Activated CD4-positive, alpha-beta memory T cell treated with anti-CD3 and anti-CD28 coated beads, Interleukin-2, amount 10 ng/mL, durations not matched to agents 7 days and 5 days (primary cell): ENCODE measurements at places on chromosomes 13 and 19.

DNA sequence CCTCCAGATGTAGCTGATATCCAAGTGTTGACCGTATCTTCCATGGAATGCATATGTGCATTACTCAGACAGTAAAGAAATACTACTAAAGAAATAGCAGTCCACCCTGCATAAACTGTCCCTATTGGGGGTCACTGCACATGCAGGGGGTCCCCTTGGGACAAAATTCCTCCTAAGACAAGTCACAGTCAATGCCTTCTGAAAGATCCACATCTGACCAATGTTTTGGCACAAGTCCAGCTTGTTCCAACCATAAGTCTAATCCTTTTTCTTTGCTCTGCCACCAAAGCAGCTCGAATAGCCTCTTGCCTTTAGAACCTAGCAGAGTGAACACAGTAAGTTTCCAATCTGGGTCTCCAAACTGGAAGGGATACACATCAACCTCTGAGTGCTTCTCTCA, 87.9 kb downstream of the DIAPH3 start:
- no peak for DNase-seq

DNA sequence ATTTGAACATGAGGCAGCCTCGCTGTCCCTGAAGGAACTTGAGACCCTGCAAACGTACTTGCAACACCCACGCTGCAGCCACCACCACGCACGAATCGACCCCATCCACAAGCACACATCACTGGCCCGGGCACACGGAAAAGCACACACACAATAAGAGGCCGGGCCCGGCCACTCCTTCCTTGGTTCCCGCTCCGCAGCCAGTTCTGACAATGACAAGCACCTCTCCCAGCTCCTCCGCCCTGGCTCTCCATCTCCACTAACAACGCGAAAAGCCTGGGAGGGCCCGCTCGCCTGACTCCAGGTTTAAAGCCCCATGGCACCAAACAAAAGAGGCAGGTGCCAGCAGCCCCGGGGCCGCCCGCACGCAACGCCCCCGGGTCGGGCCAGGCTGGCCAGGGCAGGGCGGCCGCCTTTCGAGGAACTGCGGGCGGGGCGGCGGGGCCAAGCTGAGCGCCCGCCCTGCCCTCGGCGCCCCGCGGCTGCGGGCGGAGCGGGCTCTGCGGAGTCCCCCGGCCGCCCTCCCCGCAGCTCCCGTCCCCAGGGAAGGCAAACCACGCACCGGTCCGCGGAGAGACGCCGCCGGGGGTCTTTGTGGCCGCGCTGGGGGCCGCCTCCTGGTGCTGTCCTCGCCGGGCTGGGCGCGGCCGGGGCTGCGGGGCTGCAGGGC, 495 bp downstream of the DCLK1 start:
- DNase-seq, result no peak

GRCh38 chr19:45139286-45140143, 21.3 kb downstream of the NKPD1 start:
- no peak for DNase-seq

GRCh38 chr19:1261538-1261797, 7.7 kb upstream of the CIRBP start:
- DNase-seq, result no peak

DNA sequence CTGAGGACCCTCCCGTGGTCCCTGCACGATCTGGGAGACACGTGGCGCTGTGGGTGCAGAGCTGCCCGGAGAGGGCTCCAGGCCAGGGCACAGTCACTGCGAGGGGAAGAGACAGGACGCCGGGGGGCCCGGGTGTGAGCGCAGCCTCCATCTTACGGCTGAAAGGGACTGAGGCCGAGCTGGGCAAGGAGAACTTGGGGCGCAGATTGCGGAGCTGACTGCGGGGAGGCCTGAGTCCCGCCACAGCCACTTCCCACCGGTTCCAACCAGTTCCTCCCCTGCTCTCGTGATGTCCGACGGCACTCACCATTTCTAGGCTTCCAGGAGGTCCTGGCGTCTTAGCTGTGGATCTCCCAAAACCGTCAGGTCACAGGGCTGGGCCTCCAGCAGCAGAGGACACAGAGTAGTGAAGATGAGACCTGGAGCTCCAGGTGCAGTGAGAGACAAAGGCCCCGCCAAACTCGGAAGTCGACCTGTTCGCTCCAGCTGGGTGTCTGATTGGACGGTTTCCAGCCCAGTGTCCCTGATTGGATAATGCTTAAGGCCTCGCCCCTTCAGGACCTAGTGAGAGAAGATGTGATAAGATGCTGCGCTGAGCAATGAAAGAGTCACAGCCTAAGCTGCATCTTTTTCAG, 4.8 kb upstream of the ZNF253 start:
- peak; percentile 25 for DNase-seq

DNA sequence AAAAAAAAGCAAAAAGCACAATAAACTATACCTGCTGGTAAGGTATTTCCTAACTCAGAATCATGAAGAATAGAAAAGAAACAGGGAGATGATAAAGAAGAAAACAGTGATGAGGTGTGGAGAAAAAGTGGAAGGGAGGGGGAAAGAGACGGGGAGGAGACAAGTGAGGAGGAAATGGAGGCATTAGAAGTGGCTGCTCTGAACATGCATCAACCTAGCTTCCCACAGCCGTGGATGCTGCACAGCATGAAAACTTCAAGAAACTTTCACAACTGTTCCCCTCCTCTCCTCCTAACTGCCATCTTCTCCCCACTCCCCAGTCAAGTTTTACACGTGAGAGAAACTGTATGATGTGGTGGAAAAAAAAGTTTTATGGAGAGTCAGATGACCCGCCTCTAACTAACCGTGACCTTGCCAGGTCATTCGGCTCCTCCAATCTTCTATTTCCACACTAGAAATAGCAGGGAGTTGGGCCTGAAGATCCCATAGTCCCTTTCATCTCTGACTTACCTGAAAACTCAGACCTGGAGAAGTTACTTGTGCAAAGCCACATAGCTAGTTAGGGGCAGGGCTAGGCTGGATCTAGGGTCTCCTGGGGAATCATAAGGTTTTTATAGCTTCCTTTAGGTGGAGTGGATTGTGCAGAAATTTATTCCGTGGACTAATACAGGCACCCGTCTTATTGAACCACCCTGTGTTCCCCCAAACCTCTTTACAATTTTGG, 461.9 kb downstream of the KLF5 start:
- no peak for DNase-seq

DNA sequence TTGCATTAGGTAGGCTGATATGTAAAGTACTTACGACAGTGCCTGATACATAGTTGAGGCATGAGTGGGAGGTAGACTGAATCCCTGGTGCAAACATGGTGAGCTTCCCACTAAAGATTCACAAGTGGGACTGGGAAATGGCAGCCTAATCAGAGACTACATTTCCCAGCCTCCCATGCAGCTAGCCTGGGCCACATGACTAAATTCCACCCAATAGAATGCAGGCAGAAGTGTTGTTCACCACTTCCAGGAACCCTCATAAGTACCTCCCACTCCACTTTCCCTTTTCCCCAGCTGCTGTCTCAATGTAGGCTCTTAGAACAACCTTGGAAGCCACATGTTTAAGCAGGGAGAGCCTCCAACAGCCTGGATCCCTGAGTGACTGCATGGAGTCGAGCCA, 104.9 kb downstream of the CACNA1A start:
- DNase-seq, result no peak

- DNase-seq, result no peak
These were observed 8.9 kb downstream of the FLT1 start for GRCh38 chr13:28485996-28486543.

GRCh38 chr19:35693835-35694599, 10.3 kb upstream of the ZBTB32 start:
- peak; percentile 93 for DNase-seq

GRCh38 chr19:56147307-56147706, 6.2 kb downstream of the ZNF444 start:
- DNase-seq, result no peak

DNA sequence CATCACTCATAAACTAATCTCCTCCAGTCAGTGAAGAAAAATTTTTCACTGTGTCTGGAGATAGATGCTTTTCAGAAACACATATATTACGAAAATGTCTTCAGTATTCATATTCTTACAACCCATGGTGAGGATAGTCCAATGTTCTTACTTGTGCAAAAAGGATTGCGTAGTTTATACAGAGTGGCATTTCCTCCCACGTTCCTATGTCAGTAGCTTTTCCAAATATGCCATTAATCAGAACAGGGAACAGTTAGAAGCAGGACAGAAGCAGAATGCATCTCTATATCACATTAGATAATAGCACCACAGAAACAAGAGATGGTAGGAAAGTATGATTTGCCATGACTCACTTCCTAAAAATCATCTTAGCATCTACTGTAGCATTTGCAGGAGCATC, 282.9 kb downstream of the SLITRK5 start:
- DNase-seq, result no peak

- peak; percentile 75 for DNase-seq
These were observed 20.8 kb downstream of the LAIR2 start for GRCh38 chr19:54523403-54523802.

DNA sequence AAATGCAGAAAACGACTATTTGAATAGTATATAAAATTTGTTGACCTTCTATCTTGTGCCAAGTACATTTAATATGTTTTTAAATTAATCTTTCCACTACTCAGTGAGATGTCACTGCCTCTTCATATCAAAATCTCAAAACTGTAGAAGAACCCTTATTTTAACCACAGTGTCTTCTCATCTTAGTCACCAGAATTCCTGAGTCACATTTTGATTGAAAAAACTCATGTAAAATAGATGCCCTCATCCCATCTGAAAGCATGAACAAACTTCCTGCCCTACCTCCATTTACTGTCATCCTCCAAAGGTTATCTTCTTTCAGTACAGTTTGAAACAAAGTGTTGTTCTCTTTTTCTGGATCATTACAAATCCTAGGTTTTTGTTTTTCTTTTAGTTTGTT, 1215.4 kb downstream of the PCDH9 start:
- DNase-seq, result no peak

DNA sequence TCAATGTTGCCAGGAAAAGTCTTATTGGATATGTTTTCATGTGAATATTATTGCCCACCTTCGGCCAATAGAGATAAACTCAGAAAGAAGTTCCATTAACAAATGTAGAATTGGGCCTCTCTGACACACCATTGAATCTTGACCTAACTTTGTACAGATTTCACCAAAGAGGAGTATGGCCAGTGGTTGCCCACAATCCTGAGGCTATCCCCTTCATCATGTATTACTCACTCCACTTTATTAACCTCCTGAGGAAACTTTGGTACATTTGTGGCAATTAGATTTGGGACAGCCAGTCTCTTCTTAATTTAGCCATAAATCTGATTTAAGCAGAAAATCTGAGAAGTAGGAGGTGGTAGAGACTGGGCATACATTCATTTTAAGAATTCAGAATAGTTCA, 53.3 kb upstream of the POSTN start:
- DNase-seq, result no peak

DNA sequence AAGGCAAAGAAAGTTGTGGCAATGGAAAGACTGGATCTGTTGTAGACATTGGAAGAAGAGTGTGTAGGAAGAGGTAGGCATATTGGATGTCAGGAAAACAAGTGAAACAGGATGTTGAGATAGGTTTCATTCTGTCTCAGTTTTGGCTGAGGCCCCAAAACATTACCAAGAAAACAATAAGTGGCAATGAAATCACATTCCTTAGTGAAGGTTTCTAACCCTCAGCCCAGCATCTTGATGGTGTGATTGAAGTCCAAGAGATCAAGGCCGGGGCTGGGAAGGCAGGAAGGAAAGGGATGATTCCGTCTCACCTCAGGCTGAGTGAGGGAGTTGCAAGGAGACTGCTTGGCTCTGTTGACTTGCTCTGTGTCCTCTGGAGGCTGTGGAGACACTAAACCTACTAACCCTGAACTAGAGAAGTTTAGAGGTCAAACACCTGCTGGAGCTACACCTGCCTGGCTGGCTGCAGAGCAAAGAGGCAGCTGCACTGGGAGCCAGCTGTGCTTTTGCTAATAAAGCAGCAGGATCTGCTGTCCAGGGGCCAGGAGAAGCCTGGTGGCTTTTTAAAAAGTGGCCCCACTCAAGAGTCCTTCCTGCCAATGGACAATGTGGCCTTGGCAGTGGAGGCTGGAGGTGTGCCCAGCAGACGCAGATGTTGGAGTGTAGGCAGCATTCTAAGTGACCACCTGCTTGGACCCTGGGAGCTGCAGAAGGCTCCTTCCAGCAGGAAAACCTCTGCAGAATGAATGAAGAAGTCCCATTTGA, 53.6 kb downstream of the DGKH start:
- no peak for DNase-seq

- DNase-seq, result peak; percentile 60
These were observed 19.1 kb downstream of the GPR183 start for GRCh38 chr13:99288089-99288488.

DNA sequence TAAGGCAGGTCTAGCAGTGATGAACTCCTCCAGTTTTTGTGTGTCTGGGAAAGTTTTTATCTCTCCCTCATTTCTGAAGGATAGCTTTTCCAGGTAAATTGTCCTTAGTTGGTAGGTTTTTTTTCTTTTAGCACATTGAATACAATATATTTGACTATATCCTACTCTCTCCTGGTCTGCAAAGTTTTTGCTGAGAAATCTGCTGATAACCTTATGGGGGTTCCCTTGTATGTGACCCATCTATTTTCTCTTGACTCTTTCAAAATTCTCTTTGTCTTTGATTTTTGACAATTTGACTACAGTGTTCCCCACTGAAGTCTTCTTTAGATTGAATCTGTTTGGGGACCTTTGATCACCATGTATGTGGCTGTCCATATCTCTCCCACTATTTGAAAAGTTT, 42.6 kb upstream of the ZNF507 start:
- no peak for DNase-seq

DNA sequence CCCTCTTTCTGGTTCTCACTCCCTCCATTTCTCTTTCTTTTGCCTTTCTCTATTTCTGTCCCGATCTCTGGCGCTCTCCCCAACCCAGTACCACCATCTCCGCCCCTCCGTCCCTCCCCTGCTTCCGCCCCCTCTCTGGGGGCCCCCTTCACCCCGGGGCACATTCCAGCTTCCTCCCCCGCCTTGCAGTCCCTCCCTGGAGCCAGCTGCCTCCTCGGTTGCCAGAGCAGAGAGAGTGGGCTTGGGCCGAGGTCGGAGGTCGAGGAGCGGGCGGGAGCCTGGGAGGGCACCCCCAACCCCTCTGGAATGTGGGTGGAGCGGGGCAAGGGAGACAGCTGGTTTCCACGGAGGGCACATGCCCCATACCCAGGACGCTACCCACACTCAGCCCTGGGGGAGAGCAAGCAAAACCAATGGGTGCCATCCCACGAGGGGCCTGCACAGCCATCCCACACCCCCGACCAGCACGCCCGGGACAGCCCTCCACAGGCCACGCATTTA, 6.5 kb upstream of the CIRBP start:
- no peak for DNase-seq

- DNase-seq, result peak; percentile 33
These were observed 26.0 kb upstream of the ZNF331 start for GRCh38 chr19:53511933-53512374.

- DNase-seq, result no peak
These were observed 54.5 kb downstream of the STK24 start for GRCh38 chr13:98522371-98522770.

- peak; percentile 53 for DNase-seq
These were observed 164.7 kb downstream of the KATNAL1 start for GRCh38 chr13:30142486-30143211.

- DNase-seq, result no peak
These were observed 4.8 kb downstream of the FFAR3 start for GRCh38 chr19:35363001-35363590.

DNA sequence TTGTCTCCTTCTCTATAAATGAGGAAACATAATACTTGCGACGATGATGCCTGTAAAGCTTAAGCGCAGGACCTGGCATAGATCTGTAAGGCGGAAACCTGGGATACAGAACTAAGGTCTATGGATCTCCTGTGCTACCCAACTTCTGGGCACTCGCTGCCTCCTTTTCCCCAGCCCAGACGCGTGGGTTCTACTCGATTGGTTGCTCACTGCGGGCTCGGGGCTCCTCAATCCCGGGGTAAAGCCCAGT, 615 bp upstream of the PSMC4 start:
- DNase-seq, result no peak

GRCh38 chr13:93499991-93500390, 273.4 kb downstream of the GPC6 start:
- no peak for DNase-seq

- peak; percentile 37 for DNase-seq
These were observed 52.9 kb downstream of the OR10H4 start for GRCh38 chr19:16001481-16002312.
